ENCODE measurements at places on chromosomes 12 and 14. TPM values are rescaled to one million over a fixed set of nuclear protein-coding genes. Genes with fewer than 3 reads are reported as not detected.

CLEC4C gene
- total RNA-seq: not detected

- no peak for DNase-seq
Measured at GRCh38 chr12:124509676-124510300, 57.6 kb downstream of the NCOR2 start.

- DNase-seq: no peak
Measured at GRCh38 chr14:76837524-76837923, 11.3 kb downstream of the LRRC74A start.

- no peak for DNase-seq
Measured at GRCh38 chr14:95163132-95163531, 5.8 kb upstream of the DICER1 start.

DNA sequence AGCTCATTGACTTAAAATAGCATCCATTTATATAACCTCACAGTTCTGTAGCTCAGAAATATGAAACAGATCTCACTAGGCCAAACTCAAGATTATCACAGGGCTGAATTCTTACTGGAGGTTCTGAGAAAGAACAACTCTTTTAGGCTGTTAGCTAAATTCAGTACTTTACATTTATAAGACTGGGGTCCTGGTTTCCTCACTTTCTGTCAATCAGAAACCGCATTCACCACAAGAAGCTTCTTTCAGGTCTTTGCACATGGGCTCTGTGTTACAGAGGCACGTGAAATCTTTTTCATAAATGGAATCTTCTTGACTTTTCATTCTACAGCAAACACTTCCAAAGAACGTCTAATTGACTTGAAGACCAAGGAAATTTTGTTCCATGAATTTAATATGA is 876.3 kb upstream of the FOXG1 start:
- DNase-seq: no peak

DNA sequence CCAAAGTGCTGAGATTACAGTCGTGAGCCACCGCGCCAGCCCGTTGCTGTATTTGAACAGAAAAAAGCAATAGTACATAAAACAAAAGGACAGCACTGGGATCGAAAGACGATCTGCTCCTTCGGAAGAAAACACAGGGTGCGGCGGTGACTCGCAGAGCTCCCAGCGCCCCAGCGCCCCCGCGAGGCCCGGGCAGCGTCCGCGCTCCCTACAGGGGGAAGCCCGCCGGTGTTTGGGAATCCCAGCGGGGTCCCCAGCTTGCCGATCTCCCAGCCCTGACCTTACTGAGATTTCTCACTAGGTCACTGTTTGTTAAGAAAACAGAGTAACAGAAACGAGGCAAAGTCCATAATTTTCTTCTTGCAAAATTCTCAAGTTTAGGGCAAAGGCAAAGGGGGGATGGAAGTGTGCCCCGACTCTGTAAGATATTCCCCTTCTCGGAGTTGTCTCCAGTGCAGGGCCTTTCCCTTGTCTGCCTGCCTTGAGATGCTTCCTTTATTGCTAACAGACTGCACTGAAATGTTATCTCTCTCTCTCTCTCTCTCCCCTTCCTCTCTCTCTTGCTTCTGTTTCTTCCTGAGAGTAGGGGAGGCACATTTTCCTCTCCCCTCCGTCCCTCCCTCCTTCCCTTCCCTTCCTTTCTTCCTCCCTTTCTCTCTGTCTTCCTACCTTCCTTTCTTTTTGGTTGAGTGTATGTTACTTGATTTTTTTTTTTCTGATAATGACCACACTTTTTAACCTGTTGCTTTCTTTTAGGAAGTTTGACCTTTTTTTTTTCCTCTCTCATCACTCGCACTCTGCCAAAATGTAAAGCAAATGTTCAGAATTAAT is 91.9 kb downstream of the TMEM30B start:
- peak; percentile 3 for DNase-seq

GRCh38 chr12:12081836-12082497 is 11.2 kb downstream of the BCL2L14 start:
- DNase-seq: no peak
